ENCODE measurements at places on chromosomes 12 and 14.

GRCh38 chr12:14846042-14846587 is 2.8 kb upstream of the ART4 start:
- DNase-seq, result no peak

DNA sequence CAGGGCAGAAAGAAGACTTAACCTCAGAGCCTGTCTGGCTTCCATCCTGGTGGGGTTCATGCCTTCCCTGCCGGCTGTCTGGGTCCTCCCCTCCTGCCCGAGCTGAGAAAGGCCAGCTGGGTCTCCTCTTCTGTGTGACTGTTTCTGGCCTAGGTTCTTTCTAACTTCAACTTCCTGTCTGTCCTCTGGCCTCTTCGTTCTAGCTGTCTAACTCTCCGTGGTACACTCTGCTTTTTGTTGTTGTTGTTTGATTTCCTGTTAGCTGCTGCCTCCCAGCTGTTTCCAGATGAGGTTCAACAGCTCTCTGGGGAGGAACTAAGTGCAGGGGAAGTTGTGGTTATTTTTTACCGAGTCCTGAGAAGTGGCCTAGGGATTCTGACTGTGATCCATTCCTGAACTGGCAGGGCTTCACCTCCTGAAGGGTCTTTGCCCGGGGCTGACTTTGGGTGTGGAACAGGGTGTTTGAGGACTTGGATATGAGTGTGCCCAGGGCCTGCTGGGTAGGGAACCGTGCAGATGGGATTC is 3.2 kb downstream of the MLXIP start:
- DNase-seq, result peak; percentile 63

- DNase-seq, result no peak
Observed at GRCh38 chr12:82524641-82525040, 162.1 kb upstream of the TMTC2 start.

DNA sequence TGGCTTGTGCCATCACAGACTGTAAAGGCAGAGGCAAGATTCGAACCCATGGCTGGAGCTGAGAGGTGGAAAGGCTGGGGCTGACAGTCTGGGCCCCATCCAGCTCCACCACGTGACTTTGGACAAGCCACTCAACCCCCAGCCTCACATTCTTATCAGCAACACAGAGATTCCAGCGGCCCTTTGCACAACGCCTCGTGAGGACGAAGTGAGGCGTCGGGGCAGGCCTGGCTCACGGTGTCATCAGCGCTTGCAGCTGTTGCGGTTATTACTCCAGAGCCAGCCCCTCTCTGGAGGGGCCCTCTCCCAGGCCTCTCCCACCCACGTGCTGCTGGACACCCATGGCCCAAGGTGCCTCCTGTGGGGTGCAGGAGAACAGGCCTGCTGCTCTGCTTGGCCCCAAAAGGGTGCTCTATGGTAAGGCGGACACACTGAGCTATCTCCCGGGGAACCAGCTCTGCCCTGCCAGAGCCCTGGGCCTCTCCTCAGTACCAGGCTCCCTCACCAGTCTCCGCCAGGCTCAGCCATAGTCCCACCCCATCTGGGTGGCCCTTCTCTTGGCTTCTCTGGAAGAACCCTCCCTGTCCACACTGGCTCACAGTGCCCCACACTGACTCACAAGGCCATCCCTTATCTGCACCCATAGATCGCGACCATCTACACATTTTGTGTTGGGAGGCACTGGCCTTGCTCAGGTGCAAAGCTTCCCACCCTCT is 21.1 kb downstream of the CHGA start:
- no peak for DNase-seq

GRCh38 chr12:122473543-122474323 is 27.0 kb downstream of the ZCCHC8 start:
- DNase-seq, result no peak

- no peak for DNase-seq
Observed at GRCh38 chr14:27623782-27624181, 1025.9 kb upstream of the NOVA1 start.

DNA sequence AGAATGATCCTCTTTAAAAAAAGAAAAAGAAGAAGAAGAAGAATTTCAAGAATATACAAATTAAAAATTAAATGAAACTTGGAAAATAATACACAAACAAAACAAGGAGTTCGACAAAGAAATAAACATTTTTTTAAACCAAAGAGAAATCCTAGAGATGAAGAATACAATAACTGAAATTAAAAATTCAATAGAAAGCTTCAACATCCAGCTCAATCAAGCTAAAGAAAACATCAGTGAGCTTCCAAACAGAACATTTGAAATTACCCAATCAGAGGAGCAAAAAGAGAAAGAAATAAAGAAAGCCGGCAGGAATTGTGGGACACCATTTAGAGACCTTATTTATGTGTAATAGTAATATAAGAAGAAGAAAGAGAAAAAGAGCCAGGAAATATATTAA is 37.2 kb upstream of the RHOJ start:
- no peak for DNase-seq

DNA sequence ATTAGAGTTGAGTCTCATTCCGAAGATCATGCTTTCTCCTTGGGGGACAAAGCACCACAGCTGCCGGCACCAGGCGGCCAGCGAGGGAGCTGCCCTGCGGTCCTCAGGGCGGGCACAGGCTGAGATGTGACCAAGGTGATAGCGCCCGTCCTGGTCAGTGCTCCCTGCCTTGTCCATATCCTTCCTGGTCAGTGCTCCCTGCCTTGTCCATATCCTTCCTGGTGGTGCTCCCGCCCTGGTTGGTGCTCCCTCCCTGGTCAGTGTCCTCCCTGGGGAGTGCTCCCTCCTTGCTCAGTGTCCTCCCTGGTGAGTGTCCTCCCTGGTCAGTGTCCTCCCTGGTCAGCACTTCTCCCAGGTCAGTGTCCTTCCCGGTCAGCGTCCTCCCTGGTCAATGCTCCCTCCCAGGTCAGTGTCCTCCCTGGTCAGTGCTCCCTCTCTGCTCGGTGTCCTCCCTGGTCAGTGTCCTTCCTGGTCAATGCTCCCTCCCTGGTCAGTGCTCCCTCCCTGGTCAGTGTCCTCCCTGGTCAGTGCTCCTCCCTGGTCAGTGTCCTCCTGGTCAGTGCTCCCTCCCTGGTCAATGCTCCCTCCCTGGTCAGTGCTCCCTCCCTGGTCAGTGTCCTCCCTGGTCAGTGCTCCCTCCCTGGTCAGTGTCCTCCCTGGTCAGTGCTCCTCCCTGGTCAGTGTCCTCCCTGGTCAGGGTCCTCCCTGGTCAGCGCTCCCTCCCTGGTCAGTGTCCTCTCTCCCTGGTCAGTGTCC is 92.2 kb downstream of the ADGRD1 start:
- DNase-seq, result no peak

DNA sequence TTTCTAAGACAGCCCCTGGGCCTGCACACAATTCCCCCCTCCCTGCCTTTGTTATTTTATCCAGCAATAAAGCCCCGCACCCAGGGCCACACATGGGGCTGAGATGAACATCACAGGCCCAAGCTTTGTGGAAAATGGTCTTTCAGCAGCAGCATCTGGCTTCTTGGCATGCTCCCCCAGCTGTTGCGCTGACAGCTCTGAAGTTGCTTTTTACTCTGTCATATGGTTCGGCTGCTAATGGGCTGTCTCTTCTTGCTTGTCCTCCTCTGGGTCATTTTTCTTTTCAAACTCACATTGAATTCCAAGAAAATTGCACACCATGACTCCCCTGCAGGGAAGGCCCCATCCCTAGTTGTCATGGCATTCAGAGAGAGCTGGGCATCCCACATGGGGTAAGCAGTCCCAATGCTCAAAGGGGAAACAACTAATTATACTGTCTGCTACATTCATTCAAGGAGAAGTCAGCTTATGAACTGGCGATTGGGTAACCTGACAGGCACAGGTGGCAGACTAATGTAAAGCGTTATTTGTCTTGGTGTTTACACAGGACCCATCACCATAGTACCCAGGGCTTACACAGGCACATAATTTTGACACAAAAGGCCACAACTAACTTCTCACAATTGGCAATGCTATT is 74.0 kb upstream of the CDKN3 start:
- DNase-seq, result no peak

DNA sequence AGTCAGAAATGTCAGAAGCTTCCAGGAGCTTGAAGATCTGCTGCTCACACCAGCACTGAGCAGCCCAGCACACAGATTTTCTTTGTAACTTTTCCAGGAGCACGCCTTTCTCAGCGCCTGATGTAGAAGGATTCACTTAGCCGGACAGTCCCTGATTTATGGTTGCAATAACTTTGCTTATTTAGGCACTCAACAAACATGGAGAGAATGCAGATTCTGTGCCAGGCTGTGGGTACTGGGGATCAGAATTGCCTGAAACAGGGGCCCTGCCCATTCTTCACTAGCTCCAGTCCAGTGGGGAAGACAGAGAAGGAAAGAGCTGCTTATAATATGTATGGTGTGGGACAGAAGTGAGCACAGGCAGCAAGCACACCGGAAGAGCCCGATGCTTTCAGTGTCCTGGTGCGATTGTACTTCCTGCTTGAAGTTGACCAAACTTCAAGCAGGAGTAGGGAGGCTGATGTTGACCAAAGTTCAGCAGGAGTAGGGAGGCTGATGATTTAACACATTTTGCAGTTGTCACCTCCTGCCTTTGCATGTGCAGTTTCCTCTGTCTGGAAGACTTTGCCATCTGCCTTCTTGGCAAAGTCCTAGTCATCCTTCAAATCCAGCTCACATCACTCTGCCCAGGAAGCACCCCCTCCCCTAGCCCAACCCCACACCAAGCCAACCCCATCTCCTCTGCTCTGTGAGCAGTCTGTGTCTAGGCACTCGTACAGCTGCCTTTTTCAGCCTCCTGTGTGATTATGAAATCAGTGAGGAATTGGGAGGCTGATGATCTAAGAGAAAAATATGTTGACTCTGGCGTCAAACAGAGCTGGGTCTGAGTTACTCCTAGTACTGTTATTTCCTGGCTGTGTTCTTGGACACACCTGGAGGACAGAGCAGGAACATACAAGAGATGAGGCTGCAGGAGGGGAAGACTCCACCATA is 12.0 kb upstream of the PRIMA1 start:
- no peak for DNase-seq

- no peak for DNase-seq
Observed at GRCh38 chr14:72742118-72742837, 151.6 kb downstream of the DPF3 start.

DNA sequence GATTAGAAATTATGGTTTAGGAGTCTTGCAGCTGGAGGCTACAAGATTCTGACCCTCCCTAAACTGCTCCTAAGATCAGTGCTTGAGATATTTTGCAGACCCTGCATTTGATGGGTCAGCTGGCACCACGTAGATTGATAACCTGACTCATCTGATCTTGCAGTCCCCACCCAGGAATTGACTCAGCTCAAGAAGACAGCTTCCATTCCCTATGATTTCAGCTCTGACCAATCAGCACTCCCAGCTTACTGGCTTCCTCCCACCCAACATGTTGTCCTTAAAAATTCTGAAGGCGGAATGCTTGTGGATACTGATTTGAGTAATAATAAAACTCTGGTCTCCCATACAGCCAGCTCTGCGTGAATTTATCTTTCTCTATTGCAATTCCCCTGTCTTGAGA is 23.2 kb upstream of the MTHFD1 start:
- DNase-seq, result no peak

DNA sequence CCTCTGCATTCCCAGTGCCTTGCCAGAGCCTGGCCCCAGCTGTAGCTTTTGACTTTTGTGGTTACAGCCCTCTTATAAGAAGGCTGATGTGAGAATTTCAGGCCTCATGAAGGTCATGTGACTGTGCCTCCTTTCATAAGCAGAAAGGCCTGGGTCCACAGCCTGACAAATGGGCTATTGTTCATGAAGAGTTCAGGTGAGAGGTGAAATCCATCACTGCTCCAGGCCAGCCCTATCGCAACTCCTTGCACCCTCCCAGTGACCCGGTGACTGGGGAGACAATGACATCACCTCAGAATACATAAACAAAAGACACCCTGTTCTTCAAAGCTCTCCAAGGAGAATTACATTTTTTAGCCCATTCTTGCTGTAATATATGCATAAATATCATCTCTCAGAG is 321.5 kb downstream of the PCNX1 start:
- no peak for DNase-seq

DNA sequence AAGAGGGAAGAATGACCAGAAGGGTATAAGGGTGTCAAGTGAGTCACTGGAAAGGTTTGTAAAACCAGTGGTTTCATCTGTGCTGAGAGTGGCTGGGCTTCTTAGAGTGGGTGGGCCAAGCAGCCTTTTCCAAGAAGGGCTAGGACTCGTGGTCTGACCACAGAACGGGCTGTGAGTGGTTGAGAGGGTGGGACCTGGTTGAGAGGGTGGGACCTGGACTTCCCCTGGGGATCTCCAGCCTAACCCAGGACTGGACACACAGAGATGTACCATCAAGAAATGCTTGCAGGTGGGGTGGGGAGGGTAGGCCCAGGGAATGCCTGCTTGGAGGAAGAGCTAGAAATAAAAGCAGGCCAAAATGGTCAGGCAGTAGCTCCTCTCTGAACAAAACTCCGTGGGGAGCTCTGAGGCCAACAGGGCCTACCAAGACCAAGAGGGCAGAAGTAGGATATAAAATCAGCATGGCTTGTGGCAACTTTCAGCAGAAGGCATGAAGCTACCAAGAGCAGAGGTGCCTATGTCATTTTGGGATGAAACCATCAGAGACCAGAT is 140.5 kb downstream of the FOXN3 start:
- DNase-seq, result peak; percentile 10

DNA sequence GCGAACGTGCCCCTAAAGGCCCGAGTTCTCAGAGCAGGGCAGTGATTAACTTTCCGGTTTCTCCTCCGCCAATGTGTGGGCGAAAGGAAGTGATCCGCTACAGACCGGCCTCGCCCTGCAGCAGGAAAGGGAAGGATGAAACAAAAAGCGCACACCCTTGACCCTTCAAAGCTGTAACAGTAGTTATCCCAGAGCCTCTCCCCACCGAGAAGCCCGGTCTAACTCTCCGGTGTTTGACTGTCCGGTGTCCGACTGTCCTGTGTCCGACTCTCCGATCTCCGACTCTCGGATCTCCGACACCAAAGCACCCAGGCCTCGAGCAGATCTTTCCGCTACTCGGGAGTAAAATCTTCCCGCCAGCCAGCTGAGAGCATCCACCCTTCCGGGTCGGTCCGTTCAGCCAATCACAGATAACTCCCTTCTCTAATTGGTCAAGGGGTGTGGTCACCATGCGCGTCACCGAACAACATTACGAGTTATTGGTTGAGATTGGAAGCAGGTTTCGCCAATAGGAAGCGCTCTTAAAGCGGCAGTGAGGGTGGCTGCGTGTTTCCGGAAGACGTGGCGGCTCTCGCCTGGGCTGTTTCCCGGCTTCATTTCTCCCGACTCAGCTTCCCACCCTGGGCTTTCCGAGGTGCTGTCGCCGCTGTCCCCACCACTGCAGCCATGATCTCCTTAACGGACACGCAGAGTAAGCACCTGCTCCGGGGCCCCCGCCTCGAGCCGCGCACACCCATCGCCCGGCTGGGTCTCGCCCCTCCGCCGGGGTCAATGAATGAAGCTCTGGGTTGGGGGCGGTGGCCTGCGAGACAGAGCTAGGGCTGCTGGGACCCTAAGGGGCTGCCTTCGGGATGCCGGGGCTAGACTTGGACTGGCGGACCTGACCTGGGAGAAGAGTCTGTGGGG is at the start of the genes GOLT1B and RECQL:
TSS of gene GOLT1B (plus strand) at position 532 of the 906 bp plus-strand sequence. CDS start at position 667, 135 bp downstream.
TSS of gene RECQL (minus strand) at position 378 of the 906 bp plus-strand sequence. CDS start 2,065 bp downstream, outside the sequence.
- DNase-seq, result peak; percentile 93

GRCh38 chr14:78005325-78005724 is 164.8 kb upstream of the NRXN3 start:
- DNase-seq, result no peak

DNA sequence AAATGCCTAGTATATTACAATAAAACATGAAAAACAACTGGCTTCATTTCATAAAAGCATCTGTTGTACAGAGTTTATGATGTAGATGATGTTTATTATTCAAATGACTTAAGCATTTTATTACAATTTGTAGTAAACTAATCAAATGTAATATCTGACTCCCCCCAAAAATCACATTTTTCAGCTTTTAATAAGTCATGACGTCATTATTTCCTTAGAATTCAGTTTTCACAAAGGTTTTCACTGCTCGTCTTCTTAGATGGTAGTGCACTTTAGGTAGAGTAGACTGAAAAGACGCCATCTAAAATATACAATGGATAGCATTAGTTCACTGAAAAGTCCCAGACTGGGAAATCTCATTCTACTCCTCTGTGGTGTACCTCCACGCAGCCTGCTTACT is 181.5 kb downstream of the ACSS3 start:
- no peak for DNase-seq

Measured in naive B cell (primary cell).